ENCODE measurements at places on chromosomes 3 and 15.

DNA sequence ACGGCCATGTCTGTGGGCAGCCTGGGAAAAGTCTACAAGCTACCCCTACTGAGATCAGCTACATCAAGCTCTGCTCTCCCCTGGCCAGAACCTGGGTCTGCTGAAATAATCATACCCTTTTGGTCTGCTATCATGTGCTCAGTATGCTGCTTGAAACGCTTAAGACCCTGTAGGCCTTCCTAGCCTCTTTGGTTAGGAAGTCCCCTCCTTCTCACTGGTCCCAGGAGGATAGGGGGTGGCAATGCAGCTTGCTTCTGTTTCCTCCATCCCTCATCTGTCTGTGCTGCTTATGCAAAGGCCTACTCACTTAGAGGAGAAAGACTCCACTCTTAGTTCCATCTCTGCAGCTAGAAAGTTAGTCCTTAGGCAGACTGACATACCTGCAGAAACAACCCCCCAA, 118.2 kb upstream of the RASGRP1 start:
- no peak for DNase-seq

- DNase-seq, result no peak
Observed at GRCh38 chr3:134462331-134462941, 23.3 kb downstream of the ANAPC13 start.

DNA sequence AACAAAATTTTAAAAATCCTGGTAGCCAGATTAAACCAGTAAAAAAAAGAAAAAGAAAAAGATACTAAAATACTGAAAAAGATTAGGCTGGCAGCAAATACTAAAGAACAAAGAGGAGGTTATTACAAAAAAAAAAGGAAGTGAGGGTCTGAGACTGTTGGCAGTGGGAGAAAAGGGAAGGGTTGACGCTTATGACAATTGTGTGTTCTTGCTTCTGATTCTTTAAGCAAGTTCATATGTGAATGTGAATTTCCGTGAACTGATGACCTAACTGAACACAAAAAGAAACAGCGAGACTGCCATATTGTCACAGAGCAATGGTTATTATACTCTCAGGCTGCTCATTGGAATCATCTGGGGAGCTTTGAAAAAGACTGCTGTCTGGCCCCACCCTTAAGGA, 56.5 kb downstream of the ATP13A4 start:
- no peak for DNase-seq

- no peak for DNase-seq
Observed at GRCh38 chr3:69149586-69149985, 27.2 kb upstream of the LMOD3 start.

Data from activated CD8-positive, alpha-beta memory T cell treated with anti-CD3 and anti-CD28 coated beads for 1 hour (primary cell).